ENCODE measurements at places on chromosomes 6 and 20.

GRCh38 chr6:120872262-120872578 is 462.1 kb downstream of the TBC1D32 start:
- DNase-seq: no peak

- peak; percentile 30 for DNase-seq
Observed at GRCh38 chr20:63735859-63736718, at the start of gene LIME1. TSS of gene LIME1 (plus strand) at chr20:63736664. CDS start at chr20:63737550, 886 bp downstream.

DNA sequence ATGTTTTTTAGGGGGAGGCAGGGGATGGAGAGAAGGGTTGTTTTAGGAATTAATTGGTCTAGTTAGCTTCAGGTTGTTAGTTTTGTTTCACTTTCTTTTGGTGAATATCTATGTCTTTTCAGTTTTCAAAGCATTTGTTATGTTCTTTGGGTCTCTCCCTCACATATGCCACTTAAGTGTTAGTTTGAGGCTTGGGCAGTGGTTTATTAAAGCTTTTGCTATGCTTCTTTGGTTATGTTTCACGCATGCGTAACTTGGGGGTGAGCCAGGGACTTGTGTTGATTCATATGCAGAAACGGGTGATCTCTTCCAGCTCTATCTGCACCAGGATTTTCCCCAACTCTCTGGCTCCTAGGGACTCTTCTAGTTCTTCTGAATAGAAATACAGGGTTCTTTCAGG is 11.4 kb upstream of the MMS22L start:
- no peak for DNase-seq

GRCh38 chr20:60486315-60486714 is 528.1 kb downstream of the CDH26 start:
- no peak for DNase-seq

- no peak for DNase-seq
Observed at GRCh38 chr6:41705311-41705995, 30.0 kb downstream of the TFEB start.

GRCh38 chr20:36544134-36545018 is 3.1 kb downstream of the MYL9 start:
- no peak for DNase-seq

GRCh38 chr6:133435065-133435728 is 194.0 kb downstream of the EYA4 start:
- no peak for DNase-seq

GRCh38 chr6:10404799-10405512 is 9.9 kb downstream of the TFAP2A start:
- no peak for DNase-seq

GRCh38 chr6:72746276-72746675 is 124.4 kb downstream of the KCNQ5 start:
- DNase-seq: no peak

DNA sequence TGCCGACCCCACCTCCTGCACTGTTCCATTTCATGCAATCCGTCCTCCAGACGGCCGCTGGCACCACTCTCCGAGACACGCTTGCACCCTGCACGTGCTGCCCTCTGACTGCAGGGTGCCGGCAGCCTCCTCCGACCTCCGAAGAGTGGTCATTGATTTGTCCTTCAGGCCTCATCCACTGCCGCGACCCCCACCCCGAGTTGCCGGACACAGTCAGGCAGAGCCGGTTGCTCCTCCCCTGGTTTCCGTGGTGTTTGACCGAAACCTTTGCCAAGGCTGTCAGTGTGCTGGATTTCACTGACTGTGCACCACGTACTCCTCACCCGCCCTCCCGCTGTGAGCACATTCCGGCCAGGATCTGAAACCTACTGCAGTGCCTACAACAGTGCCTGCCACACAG is 156.4 kb upstream of the PDE10A start:
- DNase-seq: no peak

DNA sequence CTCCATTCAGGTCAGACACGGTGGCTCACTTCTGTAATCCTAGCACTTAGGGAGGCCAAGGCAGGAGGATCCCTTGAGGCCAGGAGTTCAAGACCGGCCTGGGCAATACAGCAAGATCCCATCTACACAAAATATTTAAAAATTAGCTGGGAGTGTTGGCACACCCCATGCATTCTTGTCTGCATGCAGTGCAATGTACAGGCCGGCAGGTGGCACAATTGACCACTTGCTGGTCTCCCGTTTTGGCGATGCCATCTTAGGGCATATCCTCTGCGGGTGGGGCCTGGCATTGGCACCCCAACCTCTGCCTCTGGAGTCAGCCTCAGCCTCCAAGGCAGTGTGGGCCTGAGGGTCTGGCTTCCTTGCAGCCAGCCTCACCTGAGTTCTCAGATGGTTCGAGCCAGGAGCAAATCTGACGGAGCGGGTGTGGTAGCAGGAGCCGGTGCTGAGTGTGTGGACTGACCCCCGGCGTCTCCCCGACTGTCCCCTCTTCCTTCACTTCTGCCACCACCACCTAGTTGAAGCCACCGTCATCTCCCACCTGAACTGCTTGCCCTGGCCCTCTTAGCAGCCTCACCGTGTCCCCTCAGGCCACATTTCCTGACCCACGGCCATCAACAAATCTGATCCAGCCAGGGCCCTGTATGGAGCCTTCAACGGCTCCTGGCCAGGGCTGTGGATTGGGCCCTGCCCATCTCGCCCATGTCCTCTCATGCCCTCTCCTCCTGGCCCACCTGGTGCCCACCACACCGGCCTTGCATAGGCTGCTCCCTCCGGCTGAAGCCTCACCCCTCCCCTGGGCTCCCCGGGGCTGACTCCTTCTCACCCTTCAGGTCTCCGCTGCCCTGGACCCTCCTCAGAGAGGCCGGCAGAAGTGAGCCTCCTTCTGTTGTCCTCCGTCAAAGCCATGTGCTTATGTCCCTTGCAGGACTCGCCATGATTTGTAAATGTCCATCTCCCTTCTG is 44.0 kb downstream of the EFCAB8 start:
- peak; percentile 31 for DNase-seq

- no peak for DNase-seq
Observed at GRCh38 chr6:83770910-83771309, 62.0 kb upstream of the SNAP91 start.

- DNase-seq: peak; percentile 52
Observed at GRCh38 chr6:139588076-139588639, 213.7 kb upstream of the CITED2 start.

DNA sequence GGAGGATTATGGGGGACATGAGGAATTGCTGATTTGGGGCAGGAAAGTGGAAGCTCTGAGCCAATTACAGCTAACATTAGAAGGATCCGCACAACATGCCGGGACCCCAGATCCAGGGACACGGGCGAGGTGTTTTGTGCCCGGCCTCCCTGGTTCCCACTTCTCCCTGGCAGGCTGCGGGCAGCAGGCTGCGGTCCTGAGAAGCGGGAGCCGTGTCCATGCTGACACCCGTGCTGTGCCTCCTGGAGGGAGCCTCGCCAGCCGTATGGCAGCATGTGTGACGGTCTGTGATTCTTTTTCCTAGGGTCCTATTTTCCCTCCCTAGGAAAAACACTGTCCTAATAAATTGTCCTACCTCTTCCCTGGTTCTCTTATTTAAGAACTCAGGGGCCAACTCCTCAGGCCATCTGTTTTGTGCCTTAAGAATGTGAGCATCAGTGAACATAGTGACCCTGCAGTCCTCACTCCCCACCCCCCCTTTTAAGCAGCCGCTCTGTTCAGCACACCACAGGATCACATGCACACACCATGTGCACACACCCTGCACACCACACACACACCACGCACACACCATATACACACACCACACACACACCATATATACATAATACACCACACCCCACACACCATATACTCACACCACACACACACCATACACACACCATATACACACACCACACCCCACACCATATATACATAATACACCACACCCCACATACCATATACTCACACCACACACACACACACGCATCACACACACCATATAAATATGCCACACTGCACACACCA is 49.9 kb downstream of the DACT2 start:
- DNase-seq: no peak

DNA sequence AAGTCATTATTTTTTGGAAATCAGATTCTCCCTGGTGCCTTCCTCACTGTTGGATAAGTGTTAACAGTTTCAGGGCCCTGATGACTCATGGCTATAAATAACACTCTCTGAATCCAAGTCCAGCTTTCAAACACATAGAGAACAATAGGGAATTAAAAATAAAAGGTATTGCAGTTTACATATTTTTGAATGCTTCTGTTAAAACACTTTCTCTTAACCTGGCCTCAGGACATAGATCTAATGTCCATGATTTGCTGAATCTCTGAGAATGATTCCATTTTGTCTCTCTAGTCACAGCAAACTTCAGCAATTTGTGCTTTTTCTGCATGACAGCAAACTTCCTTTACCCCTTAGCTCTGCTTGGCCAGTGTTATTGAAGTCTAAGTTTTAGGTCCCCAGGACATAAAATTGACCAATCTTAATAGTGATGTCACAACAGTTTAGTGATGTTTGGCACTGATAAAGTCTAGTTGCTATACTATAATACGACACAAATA is 1192.4 kb upstream of the CITED2 start:
- no peak for DNase-seq

- peak; percentile 89 for DNase-seq
Observed at GRCh38 chr6:29653452-29654038, 3.3 kb upstream of the MOG start.

- DNase-seq: no peak
Observed at GRCh38 chr6:105591053-105591452, 188.2 kb upstream of the PREP start.

GRCh38 chr20:32160341-32160740 is 47.2 kb downstream of the PLAGL2 start:
- DNase-seq: no peak

GRCh38 chr6:16088409-16088808 is 40.5 kb upstream of the MYLIP start:
- no peak for DNase-seq

- DNase-seq: no peak
Observed at GRCh38 chr6:133131621-133132465, 109.3 kb upstream of the EYA4 start.

- DNase-seq: no peak
Observed at GRCh38 chr20:9723501-9724202, 115.2 kb downstream of the PAK5 start.

DNA sequence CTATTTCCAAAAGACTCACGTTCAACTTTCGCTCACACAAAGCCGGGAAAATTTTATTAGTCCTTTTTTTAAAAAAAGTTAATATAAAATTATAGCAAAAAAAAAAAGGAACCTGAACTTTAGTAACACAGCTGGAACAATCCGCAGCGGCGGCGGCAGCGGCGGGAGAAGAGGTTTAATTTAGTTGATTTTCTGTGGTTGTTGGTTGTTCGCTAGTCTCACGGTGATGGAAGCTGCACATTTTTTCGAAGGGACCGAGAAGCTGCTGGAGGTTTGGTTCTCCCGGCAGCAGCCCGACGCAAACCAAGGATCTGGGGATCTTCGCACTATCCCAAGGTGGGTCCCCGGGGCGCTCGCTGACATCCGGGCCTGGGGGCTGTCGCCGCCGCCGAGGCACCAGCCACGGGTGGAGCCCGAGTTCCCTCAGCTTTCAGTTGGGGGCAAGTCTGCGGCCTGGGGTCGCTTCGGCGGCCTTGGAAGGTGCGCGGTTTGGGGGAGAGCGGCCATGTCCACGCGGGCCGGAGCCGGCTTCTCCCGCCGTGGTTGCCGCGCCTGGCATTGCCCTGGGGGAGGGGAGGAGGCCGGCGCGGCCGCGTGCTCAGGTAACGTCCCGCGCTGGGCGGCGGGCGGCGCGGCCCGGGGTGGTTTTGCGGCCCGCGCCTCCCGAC is 429 bp downstream of the AMD1 start:
- peak; percentile 75 for DNase-seq

DNA sequence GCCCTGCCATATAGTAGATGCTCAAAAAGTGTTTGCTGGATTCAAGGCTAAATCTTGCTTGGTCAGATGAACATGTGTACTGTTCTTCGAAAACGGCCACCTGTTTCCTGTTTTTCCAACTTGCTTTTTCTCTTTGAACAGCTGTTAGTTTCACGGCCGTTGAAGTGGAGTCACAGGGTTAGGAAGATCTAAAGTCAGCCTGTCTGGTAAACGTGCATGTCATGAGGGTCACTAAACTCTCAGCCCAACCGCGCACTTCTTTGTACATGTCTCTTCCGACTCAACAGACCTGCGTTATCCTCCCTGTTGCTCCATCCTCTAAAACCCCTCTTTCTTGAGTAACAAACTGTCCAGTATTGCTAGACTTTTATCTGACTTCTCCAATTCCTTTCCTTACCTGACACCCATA is 93.2 kb upstream of the MAN1A1 start:
- no peak for DNase-seq

DNA sequence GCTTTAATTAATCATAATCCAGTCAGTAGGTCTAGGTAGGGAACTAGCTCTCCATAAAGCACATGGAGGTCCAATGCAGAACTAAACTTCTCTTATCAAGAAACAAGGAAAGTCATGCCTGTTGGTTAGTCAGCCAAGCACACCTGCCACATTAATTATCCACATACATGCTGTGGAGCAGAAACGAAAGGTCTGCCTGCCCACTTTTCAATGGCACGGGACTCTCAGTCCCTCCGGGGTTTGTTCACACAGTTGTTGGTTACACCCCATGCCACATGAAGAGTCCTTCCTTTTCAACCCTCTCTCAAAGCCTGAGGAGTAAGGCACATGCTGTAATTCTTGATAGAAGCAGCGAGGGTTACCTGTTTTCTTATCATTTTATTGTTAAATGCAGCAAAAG is 1096.4 kb upstream of the MAP3K7 start:
- no peak for DNase-seq

DNA sequence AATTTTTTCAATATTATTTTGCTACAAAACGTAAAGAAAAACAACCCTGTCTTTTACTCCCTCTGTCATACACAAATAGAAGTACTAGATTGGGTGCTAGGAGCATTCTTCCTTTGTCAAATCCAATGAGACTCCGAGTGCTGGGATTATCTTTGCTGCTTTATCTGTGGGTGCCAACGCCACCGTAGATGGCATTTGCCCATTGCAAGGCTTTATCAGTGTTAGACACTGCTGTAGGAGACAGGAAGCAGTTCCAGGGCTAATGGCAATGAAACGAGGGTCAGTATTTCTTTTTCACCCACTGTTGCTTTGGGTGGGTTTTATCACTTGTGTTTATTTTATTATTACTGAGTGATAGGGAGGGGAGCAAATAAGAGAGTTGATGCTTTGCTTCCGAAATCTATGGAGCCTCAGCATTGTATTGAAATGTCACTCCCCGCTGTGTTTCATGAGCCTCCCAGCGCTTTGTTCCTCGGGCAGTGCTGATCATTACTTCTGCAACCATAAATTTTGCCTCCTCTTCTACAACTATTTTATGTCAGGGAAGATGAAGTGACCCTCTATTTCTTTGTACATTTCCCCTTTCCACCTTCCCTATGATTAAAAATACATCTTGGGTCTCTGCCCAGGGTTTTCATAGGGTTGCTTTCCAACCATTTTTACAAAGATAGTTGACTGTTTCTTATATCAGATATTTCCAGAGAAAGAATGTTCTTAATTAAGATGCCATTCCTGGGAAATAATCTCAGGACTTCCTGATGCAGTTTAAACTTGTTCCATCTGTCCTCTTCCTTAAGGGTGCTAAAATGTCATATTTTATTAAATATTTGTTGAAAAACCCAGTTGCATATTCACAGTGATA is 86.7 kb upstream of the LAMP5 start:
- no peak for DNase-seq

GRCh38 chr6:6588924-6589709 is 597 bp downstream of the LY86 start:
- no peak for DNase-seq

All from NCI-H526 (cell line).